DMS79 (cell line): ENCODE measurements at places on chromosomes 2 and 18.

GRCh38 chr2:80322311-80322920 lies 17.9 kb upstream of the LRRTM1 start:
- no peak for DNase-seq

DNA sequence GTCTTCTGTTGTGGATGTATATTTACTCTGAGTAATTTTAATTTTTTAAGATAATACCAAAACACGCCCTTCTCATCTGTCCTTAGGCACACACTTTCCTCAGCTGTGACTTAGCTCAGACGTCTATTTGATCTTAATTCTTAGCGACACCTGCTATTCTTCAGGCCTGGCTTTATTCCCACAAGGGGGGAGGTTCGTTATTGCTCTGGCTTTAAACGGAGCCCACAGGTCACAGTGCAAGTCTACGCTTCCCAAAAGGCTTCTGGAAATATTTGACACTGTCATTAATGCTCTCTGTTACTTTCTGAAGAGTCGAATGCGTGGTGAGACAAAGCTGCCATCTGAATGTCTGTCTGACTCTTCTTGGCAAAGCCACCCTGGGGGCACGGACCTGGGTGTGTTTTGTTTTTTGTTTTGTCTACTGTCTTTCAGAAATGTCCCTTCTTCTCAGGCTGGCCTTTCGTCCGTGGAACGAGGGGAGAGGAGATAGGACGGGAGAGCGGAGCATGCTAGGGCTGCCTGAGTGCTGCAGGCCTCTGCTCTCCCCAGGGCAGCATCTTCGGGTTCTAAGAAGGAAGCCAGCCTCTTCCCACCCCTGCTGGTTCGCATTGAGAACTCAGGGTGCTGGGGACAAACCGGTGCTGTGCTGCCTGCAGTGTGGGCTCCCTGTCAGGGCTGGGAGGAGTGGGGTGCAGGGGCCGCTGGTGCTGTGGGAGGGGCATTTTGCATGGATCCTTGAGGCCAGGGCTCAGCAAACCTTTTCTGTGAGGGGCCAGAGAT lies 61.9 kb downstream of the ASAP2 start:
- no peak for DNase-seq

DNA sequence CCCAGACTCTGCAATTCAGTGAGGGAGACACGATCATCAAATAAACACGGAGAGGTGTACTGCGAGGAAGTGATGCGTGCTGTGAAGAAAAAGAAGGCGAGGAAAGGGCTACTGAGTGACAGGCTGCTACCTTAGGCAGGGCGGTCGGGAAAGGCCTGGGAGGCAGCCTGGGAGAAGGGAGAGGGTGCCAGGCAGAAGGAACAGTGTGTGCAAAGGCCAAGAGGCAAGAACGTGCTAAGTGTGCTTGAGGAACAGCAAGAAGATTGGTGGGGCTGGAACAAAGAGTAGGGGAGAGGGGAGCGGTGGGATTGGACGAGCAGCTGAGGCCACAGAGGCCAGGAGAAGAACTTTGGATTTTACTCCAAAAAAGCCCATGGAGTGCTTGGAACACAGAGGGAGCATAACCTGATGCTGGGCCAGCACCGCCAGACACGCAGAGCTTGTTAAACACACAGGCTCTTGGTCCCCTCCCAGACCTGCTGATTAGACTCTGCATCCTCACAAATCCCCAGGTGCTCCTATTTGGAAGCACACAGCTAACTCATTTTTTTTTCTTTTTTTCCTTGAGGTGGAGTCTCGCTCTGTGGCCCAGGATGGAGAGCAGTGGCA lies 30.4 kb downstream of the SERTAD2 start:
- no peak for DNase-seq

GRCh38 chr2:47536696-47537095 lies 133.7 kb downstream of the MSH2 start:
- DNase-seq, result no peak

- DNase-seq, result no peak
These were observed 55.9 kb downstream of the ACVR1 start for GRCh38 chr2:157820193-157820592.

GRCh38 chr2:218043100-218043499 lies 26.0 kb upstream of the RUFY4 start:
- no peak for DNase-seq

GRCh38 chr18:74901362-74902146 lies 303.9 kb downstream of the ZNF407 start:
- no peak for DNase-seq

DNA sequence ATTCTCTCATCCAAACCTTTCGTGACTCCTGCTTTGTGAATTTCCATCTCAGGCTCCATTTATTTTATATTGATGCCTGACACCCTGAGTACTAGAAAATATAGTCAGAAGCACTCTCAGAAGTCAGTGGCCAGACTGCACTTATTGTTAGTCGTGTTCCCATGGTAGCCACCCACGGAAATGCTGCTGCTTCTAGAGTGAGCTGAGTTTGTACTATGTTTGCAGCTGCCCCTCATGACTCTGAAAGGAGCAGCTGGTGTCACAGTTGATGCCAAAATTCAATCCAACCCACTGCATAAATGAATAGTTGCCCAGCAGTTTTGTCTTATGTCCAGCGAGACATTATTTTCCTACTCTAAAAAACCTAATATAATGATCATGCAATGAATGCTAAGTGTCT lies 265.2 kb upstream of the SPHKAP start:
- peak; percentile 92 for DNase-seq

DNA sequence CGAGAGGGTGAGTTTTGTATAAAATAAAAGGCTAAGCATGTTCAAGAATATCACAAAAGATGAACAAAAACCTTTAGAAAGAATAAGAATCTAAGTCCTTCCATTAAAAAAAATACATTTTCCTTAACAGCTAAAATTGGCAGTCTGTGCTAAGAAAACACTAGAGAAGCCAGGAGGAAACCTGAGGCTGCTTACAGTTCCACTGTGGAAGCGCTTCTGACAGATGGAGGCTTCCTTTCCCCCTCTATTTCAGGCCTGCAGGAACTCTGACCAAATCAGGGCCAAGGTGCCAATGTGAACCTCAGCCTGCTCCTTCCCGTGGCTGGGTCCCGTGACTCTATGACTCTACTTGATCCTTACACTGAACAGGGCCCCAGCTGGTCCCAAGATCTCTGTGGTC lies 108.1 kb upstream of the ARHGAP28 start:
- DNase-seq, result no peak

GRCh38 chr2:76953733-76954347 lies 568.3 kb downstream of the LRRTM4 start:
- DNase-seq, result no peak

DNA sequence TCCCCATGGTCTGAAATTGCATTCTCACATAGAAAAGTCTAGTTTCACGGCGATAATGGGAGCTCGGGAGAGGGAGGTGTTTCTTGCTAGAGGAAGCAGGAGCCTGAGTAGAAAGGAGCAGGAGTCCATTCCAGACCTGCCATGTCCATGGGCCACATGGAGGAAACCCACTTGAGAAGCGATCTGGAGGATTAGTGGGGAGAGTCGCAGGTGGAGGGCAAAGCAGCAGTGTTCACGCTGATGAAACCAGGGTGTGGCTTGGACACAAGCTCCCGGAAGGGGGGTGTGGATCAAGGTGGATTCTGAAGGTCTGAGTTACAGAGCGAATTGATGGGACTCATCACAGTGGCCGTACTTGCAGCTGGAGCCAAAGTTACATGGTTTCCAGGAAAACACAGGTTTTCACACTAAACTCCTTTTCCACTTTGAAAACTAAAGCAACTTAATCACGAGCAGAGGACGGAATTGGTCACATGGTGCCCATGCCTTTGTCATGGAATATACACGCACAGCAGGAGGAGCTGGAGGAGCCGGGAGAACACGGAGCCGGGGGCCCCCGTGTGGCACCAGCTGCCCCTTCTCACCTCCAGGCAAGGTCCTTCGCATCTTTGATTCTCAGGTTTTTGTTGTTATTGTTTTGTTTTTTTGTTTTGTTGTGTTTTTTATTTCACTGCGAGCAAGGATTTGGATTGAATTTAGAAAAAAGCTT lies 255.1 kb upstream of the MYT1L start:
- DNase-seq, result no peak

GRCh38 chr2:36912695-36913094 lies 53.6 kb downstream of the STRN start:
- no peak for DNase-seq
